ENCODE measurements at places on chromosomes 4 and X.

DNA sequence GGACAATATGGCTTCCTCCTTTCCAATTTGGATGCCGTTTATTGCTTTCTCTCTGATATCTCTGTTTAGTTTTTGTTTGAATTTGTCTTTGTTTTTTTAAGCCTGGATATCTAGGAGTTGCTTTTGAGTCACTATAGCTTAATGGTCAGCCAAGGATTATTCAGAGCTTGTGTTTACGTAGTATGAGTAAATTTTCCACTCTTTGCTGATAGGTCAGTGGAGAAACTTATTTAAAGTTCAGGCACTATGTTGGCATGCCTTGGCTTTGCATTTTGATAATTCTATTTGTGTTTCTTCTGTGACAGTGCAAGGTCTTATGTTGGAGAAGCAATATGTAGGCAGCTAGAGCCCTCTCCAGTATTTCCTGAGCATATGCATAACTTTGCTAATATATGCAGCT lies 315.2 kb downstream of the GRID2 start:
- no peak for DNase-seq

- DNase-seq, result no peak
Measured at GRCh38 chr4:23789762-23790161, 100.1 kb downstream of the PPARGC1A start.

DNA sequence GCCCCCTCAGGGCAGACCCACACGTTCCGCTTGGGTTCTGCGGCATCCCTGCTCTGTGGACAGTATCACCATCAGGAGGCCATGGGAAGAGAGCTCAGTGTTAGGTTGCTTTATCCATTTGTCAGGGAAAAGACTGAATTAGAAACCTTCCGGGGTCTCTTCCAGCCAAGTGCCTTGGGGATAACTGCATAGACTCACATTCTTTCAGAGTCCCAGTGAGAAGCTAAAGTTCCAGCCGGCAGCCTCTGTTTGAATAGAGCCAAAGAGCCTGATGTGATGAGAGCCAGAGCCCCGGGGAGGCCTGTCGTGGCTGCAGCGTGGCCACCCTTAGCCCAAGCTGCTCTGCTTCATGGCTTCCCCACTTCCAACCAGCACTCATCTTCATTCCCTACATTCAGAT lies 85.2 kb downstream of the FHDC1 start:
- no peak for DNase-seq

GRCh38 chr4:1583051-1583785 lies 100.9 kb downstream of the FAM53A start:
- DNase-seq, result peak; percentile 3

GRCh38 chr4:7419961-7420660 lies 14.6 kb downstream of the PSAPL1 start:
- no peak for DNase-seq

- DNase-seq, result no peak
Measured at GRCh38 chr4:187827631-187828030, 167.9 kb upstream of the ZFP42 start.

- peak; percentile 1 for DNase-seq
Measured at GRCh38 chrX:50579955-50580354, 109.3 kb upstream of the DGKK start.

GRCh38 chr4:5979981-5980380 lies 38.2 kb downstream of the C4orf50 start:
- peak; percentile 27 for DNase-seq

GRCh38 chrX:75276666-75277065 lies 2.8 kb downstream of the UPRT start:
- DNase-seq, result no peak

DNA sequence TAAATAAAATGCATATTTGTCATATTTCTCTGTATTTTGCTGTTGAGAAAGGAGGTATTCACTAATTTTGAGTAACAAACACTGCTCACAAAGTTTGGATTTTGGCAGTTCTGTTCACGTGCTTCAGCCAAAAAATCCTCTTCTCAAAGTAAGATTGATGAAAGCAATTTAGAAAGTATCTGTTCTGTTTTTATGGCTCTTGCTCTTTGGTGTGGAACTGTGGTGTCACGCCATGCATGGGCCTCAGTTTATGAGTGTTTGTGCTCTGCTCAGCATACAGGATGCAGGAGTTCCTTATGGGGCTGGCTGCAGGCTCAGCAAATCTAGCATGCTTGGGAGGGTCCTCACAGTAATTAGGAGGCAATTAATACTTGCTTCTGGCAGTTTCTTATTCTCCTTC lies 3.3 kb downstream of the HTT start:
- DNase-seq, result no peak

DNA sequence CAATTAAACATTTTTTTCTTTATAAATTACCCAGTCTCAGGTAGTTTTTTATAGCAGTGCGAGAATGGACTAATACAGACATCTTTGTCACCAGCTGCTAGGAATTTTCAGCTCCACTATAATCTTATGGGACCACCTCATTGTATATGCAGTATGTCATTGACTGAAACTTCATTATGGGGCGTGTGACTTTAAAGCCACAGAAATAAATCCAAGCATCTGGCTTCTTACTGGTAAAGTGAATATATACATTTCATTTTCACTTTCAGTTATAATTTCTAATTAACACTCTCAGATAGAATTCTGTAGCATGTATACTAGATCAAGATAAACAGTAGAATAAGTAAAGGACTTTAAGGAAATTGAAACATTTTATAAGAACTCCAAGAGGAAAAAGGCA lies 21.9 kb downstream of the IL15 start:
- DNase-seq, result no peak

DNA sequence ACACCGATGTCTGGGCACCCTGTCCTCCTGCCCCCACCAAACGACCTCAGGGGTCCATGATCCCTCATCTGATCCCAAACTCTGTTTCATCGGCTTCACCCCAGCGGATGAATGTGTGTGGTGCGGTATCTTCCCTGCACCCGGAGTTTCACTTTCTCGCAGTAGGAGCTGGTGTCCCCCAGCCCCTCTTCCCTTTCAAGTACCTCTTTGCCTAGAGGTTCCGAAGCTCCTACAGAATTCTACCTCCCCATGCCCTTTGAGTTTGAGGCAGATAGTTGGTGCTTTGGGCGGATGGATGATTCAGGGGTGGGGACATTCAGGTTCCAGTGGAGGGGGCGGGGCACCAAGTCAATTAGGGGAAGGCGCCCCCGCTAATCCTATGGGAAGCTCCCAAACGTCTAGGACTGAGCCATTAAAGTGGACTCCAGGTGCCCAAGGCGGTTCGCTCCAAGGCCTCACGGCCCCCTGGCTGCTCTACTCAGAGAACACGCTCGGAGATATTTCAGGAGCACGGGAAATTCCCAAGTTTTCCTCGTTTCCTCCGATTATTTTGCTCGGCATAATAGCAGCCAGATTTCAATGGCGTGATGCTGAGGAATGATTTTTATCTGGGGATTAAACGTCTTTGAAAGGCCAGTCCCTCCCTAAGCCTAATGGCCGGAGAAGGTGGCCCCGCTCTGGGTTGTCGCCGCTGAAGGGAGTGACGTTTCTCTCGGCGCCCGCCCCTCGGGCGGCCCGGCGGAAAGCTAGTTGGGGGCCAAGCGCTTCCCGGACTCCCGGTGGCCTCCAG lies 1.3 kb downstream of the MSX1 start:
- DNase-seq, result no peak

DNA sequence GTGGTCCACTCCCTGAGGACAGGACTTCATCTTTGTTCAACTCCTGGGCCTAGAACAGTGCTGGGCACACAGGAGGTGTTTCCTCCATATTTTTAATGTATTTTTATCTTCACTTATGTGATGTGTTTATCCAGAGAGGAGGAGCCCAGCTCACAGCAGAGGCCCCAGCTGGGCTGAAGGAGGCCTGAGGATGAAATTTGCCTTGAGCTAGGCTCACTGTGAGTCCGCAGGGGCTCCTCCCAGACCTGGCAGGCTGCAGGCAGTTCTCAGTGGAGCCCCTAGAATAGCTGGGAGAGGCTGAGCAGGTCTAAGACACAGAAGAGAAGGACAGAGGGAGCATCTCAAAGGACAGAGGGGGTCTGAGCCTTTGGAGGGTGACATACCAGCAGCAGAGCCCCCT lies 26.8 kb downstream of the C4orf50 start:
- DNase-seq, result peak; percentile 38

GRCh38 chr4:82275431-82276331 lies 98.1 kb downstream of the HNRNPD start:
- no peak for DNase-seq

Measured in NCI-H2171 treated with DMSO at 0.1 percent for 48 hours (cell line).